ENCODE measurements at places on chromosomes 1 and 21.

- no peak for DNase-seq
These were observed 27.6 kb downstream of the NIPAL3 start for GRCh38 chr1:24443241-24443656.

DNA sequence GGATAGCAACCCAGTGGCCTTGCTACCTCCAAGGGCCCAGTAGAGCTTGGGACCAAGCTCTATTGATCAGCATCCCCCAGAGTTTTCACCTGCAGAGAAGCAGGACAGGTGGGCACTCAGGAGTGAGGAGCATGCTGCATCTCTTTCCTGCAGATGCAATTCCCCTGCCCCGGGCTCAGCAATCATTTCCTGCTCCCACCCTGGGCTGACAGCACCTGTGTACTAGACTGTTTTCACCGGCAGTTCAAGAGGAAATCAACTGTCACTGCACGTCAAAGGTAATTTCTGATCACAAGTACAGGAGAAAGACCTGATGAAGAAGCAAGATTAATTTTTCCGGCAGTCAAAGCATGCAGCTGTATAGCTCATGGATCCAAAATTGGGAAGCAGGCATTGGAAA is 8.8 kb upstream of the NT5C1A start:
- no peak for DNase-seq

DNA sequence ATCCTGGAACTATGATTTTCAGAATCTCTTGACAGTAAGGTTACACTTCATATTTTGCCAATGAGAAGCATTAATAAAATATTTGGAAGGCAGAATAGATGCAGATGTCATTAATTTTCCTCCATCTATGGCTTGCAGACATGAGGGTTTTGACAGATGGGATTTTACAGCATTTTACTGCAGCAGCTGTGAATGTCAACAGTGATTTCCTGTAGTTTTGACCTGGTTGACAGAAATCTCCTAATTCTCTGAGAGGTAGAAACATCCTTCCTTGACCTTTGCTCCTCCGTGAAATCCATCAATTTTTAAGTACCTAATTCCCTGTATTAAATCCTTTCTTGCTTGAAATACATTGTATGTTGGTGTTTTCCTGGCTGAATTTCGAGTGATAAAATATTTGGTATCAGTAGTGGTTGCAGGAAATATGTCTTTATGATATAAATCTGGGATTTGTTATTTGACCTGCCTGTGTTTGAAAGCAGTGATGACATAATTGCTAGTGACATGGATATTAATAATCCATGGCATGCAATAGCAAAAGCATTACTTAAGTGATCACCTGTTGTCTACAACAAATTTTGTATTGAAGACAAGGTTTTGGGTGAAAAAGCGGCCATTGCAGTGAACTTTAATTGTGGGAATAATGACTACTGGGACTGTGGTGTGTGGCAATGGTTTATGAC is 73.9 kb downstream of the HLX start:
- DNase-seq = no peak

DNA sequence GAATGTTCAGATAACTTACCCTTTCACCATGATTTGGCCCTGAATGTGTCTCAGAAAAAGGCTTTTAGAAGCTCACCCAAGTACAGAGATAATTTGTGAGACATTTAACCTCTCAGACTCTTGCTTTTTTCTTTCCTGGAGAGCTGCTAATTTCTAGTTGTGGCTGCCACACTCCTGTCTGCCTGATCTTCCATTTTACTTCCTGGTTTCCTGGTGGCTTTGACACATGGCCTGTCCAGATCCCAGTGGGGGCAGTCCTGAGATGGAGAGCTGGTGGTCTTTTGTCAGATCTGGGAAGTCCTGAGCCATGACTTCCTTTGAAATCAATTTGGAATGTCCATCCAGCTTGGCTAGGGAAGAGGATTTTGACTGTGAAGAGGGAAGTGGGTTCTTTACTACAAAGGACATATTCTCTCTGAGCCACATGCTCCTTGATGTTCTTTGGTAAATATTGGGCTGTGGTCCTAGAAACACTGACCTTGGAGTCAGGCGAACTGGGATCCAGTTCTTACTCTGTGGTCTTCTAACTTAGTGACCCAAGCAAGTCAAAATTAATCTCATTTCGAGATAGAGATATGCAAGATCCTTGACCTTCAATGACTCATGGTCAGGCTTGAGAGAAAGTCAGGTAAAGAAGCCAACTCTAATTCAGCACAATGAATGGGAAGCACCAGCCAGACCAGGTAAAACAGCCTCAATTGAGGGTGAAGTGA is 78.0 kb upstream of the HSD17B7 start:
- DNase-seq = no peak

- DNase-seq = peak; percentile 1
These were observed 217.9 kb downstream of the KCNH1 start for GRCh38 chr1:210915890-210916507.

GRCh38 chr1:17195731-17196130 is 9.2 kb upstream of the PADI1 start:
- DNase-seq = no peak

DNA sequence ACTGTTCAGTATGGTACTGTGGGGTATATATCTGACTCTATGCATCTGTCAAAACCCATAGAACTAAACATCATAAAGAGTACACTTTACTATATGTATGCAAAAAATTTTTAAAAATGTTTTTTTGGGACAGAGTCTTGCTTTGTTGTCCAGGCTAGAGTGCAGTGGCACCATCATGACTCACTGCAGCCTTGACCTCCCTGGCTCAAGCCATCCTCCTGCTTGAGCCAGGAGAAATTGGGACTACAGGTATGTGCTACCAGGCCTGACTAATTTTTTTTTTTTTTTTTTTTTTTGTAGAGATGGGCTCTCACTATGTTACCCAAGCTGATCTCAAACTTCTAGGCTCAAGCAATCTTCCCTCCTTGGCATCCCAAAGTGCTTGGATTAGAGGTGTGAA is 11.5 kb downstream of the TRIT1 start:
- no peak for DNase-seq

DNA sequence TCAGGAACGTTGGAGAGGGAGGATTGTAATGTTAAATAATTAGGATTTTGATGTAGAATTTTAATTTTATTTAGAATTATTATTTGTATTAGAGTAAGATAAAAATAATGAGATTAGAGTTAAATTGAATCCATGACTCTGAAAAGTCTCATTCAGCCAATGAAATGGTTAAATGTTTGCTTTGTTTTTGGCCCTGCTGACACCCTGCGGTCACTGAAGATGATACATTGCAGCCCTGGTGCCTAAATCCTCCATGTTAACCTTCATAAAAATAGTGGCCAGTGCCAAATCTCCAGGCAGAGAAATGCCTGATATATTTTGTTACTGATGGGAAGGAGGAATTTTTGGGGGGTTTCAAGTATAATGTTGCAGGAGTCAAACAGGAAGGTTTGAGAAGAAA is 27.3 kb upstream of the RLF start:
- no peak for DNase-seq

DNA sequence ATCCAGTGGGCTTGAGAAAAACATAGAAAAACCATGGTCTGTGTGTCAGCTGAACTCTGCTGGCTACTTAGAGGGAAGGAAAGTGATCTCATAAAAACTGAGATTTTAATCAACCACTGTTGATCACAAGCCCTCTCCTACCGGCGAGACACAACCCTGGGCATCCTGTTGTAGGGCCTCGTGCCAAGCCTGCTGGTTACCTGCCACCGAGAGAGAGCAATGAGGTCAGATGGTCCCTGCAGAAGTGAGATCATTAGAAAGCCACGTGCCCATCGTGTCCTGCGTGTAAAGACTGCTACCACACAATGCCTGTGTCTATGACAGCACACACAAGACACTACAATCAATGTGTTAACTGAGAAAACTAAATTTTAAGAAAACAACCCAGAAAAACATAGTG is 41.7 kb upstream of the GPR153 start:
- no peak for DNase-seq

DNA sequence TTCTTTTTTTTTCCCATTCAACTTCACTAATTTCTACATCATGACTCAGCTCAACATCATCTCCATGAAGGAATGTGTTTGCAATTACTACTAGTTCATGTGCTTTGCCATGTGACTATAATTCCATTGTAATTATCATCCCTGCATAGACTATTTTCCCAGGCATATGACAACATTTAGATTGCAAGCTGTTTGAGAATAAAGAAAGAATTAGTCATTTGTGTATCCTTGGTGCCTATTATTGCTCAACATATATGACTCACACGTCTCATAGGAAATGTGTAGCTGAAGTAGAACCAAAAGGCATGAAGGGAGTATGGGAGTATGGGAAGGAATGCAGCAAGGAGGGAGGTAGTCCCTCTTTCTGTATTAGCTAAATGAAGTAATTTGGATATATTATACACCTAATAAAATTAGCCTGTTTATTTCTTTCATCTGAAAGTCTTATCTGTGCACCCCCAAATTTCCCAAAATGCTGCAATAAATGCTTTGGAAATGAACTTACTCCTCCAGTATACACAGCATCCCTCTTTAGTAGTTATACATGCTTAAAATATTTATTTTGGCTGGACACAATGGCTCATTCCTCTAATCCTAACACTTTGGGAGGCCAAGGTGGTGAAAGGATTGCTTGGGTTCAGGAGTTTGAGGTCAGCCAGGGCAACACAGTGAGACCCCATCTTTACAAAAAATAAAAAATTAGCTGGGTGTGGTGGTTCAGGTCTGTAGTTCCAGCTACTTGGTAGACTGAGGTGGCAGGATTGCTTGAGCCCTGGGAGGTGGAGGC is 316.9 kb upstream of the ADGRL4 start:
- DNase-seq = no peak

- DNase-seq = no peak
These were observed 33.1 kb downstream of the DHCR24 start for GRCh38 chr1:54853793-54854370.

GRCh38 chr1:100793659-100794058 is 74.1 kb downstream of the VCAM1 start:
- no peak for DNase-seq

DNA sequence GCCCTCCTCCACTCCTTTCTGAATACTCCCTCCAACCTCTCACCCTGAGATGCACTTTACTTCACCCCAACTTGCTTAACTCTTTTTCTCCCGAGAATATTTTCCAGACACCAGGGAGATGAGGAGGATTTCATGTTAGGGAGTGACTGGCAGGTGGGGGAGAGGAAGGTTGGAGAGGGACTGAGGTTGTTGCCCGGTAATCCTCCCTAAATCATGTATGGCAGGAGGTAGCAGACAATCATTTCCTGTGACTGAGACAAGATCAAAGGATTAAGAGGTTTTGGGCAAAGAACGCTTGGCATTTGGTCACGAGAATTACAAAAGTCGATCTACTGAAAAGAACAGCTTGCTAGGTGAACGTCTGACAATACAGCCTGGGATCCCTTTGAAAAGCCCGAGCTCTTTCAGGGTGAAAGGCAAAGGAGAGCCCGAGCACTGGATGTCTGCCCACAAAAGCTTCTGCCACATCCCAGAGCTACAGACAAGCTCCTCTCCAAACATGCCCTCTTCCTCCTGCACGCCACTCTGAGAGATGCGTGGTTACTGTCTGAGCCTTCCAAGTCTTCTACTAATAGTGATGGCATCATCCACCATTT is 154.1 kb downstream of the DAB1 start:
- DNase-seq = no peak

GRCh38 chr1:161217831-161218230 is 2.7 kb downstream of the FCER1G start:
- no peak for DNase-seq

Measured in activated CD4-positive, alpha-beta T cell treated with anti-CD3 and anti-CD28 coated beads, Interleukin-10, Interleukin-2, amounts not matched to agents 100 ng/mL and 50 ng/mL, durations not matched to agents 16 hours and 8 hours (primary cell).